ENCODE measurements at places on chromosomes 12 and 14.

DNA sequence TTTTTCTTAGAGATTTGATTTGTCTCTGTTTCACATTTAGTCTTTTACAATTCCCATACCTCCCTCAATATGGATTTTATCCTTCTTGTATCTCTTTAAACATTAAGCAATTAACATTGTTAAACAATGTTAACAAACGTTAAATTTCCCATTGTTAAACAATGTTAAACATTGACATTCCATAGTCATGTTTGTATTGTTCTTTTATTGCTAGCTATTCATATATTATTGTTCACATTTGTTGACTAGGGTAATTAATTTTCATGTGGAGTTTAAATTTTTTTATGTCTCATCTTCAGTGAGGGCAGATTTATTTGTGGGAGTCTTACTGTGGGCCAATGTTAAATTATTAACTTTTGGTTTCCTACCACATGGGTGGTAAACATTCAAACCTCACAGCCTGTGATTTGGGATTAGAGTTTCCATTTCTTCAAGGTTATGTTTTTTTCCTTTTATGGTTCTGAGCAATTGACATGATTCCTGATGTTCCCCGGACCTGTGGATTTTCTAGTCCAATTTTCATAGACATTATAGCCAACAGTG, 294.3 kb downstream of the ALG10B start:
- DNase-seq = no peak

DNA sequence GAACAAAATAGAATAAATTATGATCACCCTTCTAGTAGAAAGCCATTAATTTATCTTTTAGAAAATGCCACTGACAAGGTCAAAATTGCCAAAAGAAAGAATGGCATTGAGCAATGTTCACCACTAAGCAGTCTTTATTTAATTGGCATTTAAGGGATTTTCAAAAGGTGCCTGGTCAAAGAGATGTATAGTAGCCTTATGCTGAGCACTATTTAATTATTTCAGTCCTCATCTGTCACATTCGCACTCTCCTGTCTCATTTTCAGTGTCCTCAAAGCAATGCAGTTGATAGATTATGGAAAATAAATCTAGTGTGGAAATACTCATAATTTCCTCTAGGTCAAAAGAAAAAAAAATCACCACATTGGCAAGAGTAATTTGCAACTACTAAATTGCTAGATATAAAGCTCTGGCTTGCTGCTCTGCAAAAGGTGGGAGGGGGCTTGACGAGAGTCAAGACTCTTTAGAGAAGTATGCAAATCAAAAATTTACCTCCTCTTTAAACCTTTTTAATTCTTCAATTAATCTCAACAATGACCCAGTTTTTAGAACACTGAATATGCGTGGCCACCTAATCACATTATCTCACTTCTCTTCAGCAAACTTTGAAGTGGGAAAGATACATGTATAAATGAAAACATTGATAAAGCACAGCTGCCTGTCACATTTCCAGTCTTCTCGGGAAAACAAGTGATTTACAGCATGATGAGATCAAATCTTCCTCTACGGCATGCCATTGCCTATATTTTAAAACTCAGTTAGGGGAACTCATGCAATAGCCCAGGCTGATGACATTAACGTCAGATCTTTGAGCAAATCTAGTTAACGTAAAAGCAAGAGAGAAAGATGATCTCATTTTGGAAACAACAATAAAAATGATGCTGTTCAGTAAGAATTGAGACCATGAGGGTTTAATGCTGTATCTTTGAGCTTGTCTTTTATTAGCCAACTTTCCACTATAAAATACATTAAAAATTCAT, 373.1 kb upstream of the DCN start:
- DNase-seq = no peak

- no peak for DNase-seq
Measured at GRCh38 chr12:70628701-70629480, 8.3 kb downstream of the PTPRB start.

- no peak for DNase-seq
Measured at GRCh38 chr14:91897106-91897701, 29.9 kb upstream of the TC2N start.

DNA sequence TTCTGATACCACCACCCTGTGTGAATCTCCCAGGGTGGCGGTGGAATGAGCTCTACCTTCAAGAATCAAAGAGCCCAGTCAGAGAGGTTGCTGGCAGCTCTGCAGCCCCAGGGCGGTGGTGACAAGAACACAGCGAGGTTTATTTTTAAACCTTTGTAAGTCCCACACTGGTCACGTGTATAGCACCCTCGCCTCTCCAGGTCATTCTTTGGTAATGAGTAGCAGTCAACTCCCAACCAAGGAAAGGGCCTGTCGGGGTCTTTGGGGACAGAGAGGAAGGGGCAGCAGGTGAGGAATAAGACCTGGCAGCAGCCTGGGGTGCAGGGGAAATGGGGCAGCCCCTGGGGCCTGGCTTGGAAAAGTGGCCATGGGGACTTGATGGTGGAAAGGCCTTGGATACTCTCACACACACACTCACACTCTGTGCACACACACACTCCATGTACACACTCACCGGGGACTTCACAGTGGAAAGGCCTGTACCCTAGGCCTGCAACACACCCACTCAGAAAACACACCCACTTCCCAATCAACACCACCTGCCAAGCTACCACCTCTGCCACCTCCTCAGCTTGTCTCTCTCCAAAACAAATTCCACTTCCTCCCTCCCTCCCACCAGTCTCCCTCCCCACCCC, 178.6 kb downstream of the DPF3 start:
- DNase-seq = peak; percentile 60

DNA sequence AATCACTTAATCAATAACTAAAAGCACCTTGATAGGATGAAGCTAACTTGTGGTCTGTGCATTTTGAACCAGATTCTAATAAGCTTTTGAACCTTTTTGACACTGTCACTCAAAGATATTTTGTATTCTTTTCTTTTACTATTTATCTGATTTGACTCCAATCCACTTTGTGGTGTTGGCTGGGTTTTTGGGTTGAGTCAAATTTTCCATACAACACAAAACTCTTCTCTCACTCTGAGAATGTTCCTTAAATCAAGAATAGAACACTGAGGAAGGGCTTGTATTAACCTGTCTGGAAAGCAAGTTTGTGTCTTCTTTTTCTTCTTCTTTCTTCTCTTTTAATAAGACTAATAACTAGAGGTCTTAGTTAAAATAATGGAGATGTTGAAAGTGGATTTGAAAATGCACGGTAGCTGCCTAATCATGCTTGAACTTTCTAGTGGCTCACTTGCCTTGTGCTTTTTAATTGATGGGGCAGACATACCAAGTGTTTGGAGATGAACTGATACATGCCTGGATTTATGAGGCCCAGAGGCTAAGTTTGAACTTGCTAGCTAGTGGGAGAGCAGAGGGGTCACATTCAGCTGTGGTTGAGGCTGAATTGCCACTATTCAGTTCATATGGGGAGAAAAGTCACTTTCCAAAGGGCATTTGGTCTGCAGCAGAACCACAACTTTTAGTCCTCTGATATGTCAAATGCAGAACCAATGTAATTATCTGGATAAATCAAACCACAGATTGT, 93.5 kb upstream of the PTHLH start:
- DNase-seq = no peak

DNA sequence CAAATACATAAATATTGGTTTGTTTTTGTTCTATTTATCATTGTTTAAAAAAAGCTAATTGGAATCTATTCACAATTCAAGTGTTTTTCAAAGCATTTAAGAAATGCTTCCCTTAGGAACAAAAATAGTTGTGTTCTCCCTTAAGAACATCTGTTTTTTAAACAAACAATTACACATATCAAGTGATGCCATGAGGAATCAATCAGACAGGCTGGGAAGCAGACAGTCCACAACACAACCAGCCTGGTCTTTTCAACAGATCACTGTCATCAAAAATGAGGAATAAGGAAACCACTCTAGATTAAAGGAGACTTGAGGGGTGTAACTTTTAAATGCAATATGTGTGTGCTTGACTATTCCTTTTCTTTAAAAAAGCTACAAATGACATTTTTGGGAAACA, 25.5 kb downstream of the GALC start:
- DNase-seq = no peak
